Epithelial cell of esophagus (primary cell): ENCODE measurements at places on chromosomes 7 and 10.

DNA sequence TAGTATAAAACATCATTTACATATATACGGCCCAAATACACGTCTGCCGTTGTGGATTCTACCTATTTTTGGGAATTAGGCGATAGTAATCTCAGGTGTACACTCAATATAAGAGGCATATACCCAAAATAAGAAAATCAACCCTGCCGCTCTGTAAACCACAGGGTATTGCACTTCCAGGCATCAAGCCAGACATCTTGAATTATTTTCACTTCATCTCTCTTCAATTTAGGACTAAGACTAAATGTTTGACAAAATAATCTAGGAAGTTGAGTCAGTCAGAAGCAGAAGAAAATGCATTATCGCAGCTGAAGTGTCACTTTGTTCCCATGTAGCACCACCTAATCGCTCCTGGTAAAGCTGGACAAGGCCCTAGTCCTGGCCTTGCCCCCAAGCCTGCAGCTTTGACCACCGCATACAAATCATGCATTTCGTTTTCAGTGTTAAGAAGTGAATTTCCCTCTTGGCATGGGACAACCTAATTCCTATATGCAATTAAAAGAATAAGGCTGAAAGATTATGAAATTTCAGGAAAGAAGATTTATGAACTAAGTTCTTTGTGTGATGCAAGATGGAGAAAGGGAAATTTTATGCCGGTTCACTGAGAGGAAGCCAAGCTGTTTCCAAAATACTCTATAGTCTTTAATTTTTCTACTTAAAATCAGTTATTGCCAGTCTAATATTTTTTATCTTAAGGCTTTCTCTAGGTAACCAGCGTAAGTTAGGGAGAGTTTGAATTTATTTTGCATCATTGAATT lies 26.0 kb downstream of the CABCOCO1 start:
- DNase-seq: no peak

- no peak for DNase-seq
Measured at GRCh38 chr7:27203964-27204594, 4.2 kb upstream of the HOXA13 start.

- DNase-seq: no peak
Measured at GRCh38 chr10:114288424-114289095, 49.5 kb downstream of the VWA2 start.

GRCh38 chr7:39761449-39761848 lies 138.1 kb downstream of the RALA start:
- peak; percentile 88 for DNase-seq

GRCh38 chr10:44357023-44357540 lies 27.8 kb downstream of the CXCL12 start:
- no peak for DNase-seq

DNA sequence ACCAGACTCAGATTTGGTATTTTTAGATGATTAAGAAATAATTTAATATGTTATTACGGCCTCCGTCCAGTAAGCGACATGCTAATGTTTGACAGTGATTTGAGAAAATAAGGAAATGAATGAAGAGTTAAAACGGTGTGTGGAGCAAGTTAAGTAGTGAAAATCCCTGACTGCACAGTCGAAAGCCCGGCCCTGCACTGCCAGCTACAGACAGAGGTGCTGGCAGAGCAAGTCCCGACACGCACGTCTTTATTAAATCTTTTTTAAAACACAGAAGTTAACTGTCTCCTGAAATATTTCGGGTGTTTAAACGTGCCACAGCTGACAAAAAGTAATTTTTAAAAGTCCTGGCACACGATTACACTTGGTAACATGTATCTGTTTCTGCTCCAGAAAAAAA lies 293.4 kb upstream of the RNF32 start:
- peak; percentile 20 for DNase-seq

DNA sequence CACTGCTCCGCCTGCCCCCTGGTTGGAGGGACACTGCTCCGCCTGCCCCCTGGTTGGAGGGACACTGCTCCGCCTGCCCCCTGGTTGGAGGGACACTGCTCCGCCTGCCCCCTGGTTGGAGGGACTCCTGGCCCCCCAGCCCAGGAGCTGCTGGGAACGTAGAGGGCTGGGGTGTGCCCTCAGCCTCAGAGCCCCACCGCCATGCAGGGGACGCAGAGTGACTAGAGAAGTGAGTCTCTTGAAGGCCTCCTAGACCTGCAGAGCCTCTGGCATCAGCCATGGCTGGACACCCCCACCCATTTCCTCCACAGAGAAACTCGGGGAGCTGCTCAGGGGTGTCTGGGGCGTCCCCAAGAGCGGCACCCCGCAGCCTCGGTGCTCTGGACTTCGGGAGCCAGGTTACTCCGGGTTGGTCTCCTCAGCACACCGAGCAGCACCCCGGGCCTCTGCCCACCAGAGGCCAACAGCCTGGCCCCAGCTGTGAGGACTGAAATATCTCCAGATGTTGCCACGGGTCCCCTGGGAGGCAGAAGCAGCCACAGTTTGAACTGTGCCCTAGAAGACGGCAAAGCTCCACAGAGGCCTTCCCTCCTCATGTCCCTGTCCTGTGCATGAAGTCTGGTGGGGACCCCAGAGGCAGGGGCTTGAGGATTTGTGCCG lies 191.9 kb downstream of the ELFN1 start:
- no peak for DNase-seq

DNA sequence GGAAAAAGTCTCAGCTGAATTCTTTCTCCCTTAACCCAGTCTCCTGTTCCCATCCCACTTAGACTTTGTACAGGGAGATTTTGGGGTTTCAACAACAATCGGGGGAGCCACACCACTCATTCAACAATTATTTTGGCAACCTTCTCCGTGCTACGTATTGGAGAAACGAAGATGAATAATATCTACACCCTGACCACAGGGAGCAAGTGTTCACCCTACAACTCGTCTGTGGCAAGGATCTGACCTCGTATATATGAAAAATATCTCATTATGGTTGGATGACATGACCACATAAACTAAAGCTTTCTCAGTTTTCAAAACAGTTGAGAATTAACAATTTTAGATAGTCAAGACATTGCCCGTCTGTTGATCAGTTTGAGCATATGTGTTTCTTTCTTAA lies 302.1 kb downstream of the CACNA2D1 start:
- no peak for DNase-seq

DNA sequence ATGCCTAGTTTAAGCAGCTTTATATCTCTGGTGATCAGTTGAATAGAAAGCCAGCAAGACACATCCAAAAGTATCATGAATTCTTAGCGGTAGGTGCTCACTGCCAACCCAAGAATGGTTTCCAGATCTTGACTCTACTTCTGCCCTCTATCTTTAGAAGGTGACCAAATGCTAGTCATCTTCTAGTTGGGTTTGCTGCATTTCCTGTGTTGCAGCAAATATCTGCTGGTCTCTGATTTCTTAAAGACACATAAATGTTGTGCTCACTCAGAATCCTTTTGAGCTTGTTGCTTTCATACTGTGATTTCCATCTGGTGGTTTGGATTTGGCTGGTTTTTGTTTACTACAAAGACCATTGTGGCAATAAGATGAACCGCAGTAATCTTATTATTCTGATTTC lies 2.2 kb downstream of the CDC123 start:
- DNase-seq: no peak

DNA sequence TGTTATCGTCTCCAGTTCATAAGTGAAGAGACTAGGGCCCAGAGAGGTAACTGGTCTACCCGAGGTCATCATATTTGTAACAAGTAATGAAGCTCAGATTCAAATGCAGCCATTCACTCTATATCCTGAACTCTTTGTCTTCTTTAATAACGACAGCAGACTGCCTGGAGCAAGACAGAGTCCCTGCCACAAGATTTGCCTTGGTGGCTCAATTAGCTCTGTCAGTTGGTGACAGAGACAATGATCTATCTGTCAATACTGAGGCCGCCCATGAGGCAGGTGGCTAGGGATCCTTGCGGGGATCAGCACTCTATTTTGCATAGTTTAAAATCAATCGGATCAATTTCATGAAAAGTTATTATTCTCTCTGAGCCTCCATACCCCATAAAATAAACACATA lies 43.9 kb downstream of the SH3PXD2A start:
- no peak for DNase-seq

DNA sequence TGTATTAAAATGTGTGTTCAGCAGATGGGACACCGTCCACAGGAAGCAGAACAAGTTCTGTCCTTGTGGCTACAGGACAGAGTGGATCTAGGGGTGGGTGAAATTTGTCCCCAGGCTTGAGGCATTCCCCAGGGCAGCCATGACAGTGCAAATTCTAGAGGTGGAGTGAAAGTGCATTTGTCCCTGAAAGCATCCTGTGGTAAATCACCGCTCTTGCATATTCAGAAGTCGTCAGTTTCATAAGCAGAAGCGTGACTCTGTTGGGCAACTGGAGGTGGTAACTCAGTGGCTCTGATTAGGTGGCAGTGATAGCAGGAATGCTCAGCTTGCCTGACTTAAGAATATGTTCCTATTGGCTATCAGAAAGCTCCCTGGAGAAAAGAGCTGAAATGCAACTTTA lies 96.6 kb downstream of the SNX10 start:
- DNase-seq: no peak

GRCh38 chr7:107130487-107131220 lies 38.1 kb upstream of the HBP1 start:
- DNase-seq: no peak
